Activated CD4-positive, alpha-beta T cell treated with anti-CD3 and anti-CD28 coated beads, Interleukin-10, Interleukin-2, amounts not matched to agents 100 ng/mL and 50 ng/mL, durations not matched to agents 16 hours and 8 hours (primary cell): ENCODE measurements at places on chromosomes 1 and 21.

GRCh38 chr1:46153732-46154131 lies 21.2 kb upstream of the TSPAN1 start:
- DNase-seq = no peak

- DNase-seq = peak; percentile 19
These were observed 696 bp downstream of the TGFB2 start for GRCh38 chr1:218345673-218346390.

DNA sequence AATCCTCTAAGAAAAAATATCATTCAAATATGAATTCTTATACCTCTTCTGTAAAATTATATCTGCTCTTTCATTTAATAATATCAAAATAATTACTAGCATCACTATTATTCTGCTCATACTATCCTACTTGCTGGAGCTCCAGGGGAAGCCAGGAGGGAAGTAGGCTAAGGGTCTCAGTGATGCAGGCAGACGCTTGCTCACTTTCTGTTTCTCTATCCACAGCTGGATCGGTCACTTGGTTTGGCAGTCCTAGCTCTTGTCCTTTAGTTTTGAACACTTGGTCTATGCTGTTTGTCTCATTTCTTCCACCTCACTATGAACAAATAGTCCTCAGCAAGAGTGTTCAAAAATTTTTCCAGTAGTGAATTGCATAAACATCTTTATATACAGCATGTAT lies 11.3 kb downstream of the CCDC190 start:
- no peak for DNase-seq

DNA sequence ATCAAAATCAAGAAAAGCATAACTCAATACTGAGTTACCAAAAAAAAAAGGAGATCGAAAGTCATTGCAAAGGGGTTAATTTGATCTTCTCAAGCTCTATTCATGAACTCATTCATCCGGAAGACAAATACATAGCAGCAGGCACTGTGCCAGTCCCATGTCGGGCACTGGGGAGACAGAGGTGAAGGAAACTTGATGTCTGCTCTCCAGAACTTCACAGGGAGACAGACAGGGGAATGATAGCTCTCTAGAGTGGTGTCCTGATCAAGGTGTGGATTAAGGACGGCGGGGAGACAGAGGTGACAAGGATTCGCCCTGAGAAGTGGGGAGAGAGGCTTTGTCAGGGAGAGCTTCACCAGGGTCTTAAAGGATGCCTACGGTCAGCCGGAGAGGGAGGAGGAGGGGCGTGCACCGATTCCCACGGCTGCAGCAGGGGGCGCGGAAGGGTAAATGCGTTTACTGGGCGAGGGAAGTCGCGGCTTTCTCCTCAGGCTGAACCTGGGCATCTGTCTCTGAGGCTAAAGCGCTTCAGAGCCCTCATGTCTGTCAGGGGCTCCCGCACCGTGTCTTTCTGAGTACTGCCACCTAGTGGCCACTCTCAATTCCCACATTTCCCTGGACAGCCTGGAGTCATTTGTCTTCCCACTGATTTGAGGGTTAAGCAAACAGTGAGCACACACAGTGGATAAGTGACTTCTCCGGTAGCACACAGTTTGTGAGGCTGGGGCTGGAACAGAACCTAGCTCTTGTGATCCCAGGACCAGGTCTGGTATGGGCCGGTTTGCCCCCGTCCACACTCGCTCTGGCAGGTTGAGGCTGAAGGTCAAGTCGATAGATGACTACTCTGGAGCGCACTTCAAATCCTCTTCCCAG lies 152.8 kb downstream of the TENT5C start:
- DNase-seq = peak; percentile 77

DNA sequence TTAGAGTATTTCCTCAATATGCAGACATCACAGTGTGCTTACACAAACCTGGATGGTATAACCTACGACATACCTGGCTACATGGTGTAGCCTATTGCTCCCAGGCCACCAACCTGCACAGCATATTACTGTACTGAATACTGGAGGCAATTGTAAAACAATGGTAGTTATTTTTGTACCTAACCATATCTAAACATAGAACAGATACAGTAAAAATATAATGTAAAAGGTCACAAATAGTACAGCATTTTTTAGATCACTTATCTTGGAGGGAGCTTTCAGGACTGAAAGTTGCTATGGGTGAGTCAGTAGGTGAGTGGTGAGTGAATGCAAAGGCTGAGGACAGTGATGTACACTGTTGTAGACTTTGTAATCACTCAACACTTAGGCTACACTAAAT lies 492.3 kb downstream of the MRPL39 start:
- no peak for DNase-seq
